Foreskin fibroblast (primary cell): ENCODE measurements at places on chromosomes 3 and 15.

- no peak for DNase-seq
Observed at GRCh38 chr3:193130576-193130975, 110.4 kb upstream of the PLAAT1 start.

- peak; percentile 77 for DNase-seq
Observed at GRCh38 chr15:98803228-98804056, 155.1 kb downstream of the IGF1R start.

DNA sequence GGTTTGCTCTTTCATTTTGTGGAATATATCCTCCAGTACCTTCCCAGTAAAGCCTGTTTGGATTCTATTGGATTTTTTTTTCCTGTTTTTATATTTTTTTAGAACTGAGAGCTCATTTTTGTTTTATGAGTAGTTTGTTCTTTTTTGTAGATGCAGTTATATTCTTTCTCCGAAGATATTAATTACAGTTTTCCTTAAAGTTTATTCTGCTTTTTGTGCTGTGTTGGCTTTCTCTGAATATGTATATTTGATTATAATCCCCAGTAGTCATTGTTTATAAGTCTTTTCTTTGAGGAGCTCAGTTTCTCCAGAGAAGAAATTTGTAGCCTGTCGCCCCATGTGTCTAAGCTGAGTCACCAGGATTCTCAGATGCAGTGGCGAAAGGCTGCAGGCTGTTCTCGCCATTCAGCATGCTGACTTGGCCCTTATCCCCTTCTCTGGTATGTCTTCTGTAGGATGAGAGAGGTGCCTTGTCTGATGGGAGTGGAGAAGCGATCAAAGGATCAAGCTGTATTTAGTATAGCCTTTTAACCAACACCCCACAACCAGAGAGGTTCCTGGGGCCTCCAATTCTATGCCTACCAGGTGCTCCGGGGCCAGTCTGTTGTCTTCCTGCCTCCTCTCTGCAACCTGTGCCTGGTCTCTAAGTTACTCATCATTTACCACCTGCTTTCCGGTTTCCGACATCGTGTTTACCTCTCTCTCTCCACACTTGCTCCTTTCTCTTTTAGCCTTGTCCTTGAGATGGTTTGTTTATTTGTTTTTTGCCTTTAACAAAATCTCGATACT lies 31.7 kb upstream of the MFSD1 start:
- peak; percentile 91 for DNase-seq

- DNase-seq = peak; percentile 93
Observed at GRCh38 chr3:64187065-64187959, 38.0 kb downstream of the PRICKLE2 start.

DNA sequence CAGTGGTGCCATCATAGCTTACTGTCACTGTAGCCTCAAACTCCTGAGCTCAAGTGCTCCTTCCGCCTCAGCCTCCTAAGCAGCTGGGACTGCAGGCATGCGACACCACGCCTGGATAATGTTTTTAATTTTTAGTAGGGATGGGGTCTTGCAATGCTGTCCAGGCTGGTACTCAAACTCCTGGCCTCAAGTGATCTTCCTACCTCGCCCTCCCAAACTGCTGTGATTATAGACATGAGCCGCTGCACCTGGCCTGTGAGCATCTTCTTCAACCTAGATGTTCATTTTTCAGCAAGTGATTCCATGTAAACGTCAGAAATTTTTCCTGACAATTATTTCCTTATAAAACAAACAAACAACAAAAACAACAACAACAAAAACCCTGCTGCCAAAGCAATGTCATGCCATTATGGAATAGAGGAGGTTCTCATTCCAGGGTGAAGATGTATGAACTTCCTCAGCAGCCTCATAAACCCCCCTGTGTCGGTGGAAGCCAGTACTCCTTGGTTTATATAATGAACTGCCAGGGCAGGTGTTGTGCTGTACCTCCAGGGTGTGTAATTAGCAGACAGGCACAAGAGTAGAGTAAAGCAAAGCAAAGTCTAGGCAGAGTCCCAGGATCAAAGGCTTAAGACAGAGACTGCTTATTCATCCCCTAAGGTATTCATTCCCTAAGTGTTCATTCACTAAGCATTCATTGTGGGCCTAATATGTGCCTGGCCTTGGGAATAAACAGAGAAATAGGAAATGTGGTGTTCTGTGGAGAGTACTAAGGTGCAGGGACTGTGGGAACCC lies 44.6 kb downstream of the NR2C2 start:
- peak; percentile 9 for DNase-seq

GRCh38 chr3:115709093-115709492 lies 85.8 kb downstream of the GAP43 start:
- DNase-seq = no peak

DNA sequence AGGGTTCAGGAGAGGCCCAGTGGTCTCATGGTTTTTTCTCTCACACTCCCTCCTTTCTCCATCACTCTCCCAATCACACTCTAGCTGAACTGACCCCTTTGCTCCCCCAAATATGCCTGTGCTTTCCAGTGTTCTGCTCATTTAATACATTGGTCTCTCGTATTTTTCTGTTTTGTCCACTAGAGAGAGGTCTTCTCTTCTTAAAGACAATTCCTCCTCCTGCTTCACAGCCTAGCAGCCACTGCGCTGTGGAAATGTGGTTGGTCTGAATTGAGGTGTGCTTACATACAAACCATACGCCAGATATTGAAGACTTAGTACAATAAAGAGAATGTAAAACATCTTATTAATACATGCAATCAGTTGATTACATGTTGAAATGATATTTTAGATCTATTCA lies 60.6 kb upstream of the XCR1 start:
- DNase-seq = peak; percentile 76

- DNase-seq = no peak
Observed at GRCh38 chr15:66956672-66957430, 108.6 kb upstream of the SMAD3 start.

DNA sequence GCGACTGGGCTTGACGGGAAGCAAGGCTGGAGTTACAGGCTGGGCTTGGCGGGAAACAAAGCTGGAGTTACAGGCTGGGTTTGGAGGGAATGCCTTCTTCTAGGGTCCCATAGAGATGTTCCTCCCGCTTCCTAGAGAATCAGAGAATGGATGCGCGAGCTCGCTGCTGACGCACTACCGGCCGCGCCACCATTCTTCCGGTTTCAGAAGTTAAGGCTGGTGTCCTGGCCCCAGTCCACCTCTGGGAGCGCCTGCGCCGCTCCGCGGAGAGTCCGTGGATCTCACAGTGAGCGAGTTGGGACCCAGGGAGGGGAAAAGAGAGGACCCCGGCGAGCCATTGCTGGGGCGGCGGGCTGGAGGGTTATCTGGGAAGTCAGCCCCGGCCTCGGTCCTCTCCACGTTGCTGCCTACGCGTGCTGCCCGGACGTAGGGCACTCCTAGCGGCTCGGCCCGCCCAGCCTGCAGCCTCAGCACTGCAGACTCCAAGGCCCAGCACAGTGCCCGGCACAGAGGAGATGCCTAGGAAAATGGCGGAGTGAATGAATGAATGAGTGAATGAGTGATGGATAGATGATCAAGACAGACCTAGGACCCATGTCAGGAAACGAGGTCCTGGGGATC lies at the start of gene ZNF502:
ZNF502 (plus strand) TSS at position 206 of the 621 bp plus-strand sequence. CDS start 7,602 bp downstream, outside the sequence.
- peak; percentile 96 for DNase-seq

DNA sequence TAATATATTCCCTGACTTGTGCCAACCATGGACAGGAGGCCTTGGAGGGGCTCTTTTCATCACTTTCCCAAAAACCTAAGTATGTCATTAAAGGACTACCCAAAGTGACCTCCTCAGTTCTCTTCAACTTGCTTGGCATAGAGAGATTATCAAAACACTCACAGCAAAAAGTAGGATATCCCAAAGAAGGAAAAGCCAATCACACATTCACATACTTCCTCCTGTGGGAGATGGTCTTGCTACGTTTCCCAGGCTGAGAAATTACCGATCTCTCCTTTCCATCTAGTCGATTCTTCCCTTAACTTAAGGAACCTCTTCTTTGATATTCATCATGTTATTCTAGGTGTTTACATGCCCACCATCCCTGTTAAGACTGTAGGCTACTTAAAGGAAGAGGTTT lies 9.1 kb downstream of the DPPA4 start:
- DNase-seq = no peak

DNA sequence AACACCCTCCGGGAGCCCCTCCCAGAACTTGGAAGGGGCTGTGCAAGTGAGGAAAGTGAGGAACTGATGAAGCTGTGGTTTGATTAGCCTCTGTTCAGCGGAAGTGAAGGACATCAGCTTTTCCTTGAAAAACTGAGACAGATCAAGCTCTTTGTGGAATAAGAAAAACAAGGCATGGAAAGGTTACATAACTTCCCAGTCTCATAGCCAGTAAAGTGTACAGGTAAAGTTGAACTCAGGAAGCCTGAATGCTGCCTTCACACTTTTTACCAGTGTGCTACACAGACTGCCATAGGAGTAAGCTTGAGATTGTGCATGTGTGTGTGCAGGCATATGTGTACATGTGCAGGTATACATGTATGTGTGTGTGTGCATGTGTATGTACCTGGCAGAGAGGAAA lies 293.2 kb downstream of the FGF12 start:
- DNase-seq = no peak

DNA sequence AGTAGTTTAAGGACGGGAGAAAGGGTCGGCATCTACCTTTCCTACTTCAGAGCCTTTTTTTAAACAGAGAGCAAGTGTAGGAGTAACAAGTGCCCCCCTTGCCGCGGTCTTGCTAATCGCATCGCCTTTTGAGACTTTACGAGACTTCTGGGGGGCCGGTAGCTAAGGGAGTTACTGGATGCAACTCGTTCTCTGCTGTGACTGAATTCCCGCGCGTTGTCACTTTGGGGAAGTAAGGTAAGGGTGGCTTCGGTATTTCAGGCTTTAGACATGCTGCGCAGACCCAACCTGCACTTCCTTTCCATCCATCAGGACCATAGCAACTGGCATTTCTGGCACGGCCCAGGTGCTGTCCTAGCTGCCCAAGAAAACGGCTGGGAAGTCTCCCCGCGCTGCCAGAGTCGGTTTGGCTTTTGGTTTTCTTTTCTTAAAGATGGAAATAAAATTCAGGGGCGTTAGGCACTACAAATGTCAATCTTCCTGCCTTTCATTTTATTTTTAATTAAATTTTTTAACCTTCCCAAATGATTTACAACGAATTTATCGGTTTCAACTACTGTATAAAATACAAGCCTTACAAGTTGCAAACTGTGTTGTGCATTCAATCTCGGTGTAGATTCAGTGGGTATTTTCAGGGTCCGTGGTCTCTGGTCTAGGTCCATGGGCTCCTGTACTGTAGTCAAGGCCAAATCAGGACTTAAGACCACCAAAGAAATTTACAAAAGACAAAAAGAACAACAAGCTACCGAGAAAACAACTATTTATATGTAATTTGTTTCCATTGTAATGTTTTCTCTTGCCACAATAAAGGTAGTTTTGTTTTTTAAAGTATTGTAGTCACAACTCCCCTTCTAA lies 3.5 kb downstream of the MECOM start:
- no peak for DNase-seq

DNA sequence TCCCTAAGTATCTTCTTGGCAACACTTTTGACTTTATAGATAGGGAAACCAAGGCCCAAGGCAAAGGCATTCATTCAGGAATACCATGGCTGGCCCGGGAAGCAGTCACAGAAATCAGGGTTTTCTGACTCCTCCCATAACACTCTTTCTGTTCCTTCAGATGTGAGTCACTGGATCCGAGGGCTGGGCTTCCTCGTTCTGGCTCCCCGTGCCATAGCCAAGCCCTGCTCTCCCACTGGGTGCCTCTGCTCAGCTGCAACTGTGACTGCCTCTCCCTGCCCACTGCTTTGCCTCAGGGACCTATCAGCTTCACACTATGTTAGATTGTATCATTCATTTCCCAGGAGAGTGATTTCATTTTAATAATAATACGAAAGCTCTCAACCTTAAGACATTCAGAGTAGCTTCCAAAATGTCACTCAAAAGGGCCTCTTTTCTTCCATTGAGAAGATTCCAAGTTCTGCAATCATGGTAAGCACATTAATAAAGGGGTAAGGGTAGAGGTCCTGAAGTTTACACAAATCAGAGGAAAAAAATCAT lies 50.2 kb downstream of the GABRB3 start:
- no peak for DNase-seq

- no peak for DNase-seq
Observed at GRCh38 chr3:46030626-46031025, 3.3 kb upstream of the XCR1 start.

- no peak for DNase-seq
Observed at GRCh38 chr15:39376371-39376909, 204.4 kb upstream of the THBS1 start.

DNA sequence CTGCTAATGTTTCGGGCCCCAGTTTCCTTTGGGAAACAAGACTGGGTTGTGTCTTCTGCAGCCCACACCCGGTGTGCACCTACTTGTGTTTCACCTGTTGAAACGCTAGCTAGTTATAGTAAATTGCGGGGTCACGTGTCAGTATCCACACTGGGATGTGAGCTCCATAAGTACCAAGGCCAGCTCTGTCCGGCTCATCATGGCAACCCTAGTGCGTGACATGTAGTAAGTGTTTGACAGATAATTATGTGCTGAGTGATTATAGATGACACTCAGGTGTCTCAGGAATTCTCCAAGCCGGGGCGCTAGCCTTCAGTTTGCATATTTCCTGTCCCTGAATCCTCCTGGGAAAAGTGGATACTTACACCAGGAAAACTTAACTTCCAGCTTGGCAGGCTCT lies 12.8 kb downstream of the APOD start:
- DNase-seq = no peak

DNA sequence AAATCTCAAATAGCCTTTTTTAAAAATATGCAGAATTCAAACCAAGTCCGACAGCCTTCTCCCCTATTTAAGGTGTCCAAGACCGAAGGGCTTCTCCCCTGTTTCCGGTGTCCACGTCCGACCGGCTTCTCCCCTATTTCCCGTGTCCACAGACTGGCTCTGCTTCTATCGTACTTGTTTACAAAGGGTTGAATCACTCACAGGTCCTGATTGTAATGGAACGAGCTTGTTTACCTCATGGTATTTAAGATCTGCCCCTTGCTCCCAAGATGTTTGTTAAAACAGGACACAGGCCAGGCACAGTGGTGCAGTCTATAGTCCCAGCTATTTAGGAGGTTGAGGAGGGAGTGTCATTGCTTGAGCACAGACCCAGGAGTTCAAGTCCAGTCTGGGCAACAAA lies 90.4 kb upstream of the ROBO2 start:
- DNase-seq = no peak

- peak; percentile 17 for DNase-seq
Observed at GRCh38 chr15:85151861-85152260, 170.2 kb downstream of the PDE8A start.

- DNase-seq = no peak
Observed at GRCh38 chr15:79572691-79573404, 140.7 kb downstream of the MINAR1 start.

- peak; percentile 94 for DNase-seq
Observed at GRCh38 chr3:55329849-55330248, 157.3 kb downstream of the WNT5A start.

DNA sequence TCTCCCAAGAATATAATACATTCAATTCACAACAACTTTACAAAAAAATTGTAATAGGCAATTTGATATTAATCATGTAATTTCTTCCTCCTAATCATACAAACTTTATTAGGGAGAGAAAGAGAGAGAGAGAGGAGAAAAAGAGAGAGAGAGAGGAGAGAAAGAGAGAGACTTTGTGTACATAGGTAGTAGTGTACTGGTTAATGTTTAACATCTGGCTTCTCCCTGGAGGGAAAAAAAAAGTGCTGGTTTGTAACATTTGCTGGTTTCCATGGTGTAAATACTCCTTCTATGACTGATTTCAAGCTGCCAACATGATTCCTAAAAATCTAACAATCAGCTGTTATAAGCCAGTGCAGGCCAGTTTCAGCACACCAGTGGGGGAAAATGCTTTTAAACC lies 98.0 kb upstream of the ARHGEF26 start:
- DNase-seq = no peak
